ENCODE measurements at places on chromosomes 12 and 14. TPM values are rescaled to one million over a fixed set of nuclear protein-coding genes. Genes with fewer than 3 reads are reported as not detected.

Gene KLRC1
- 1.0 TPM for total RNA-seq

Gene KRT6C
- not detected for total RNA-seq

Gene STON2
- 30.8 TPM for total RNA-seq

Gene RAN
- total RNA-seq: 227 TPM

Gene UTP20
- 16.2 TPM for total RNA-seq

Gene HCAR1
- total RNA-seq: 0.52 TPM

Gene LRRK2
- total RNA-seq: 11.0 TPM

Gene OTOGL
- 0.52 TPM for total RNA-seq

Gene CLEC4C
- total RNA-seq: not detected

Gene CCT2
- 158 TPM for total RNA-seq

Gene IFNG
- total RNA-seq: not detected

Gene FZD10
- 5.7 TPM for total RNA-seq

Gene WNT1
- not detected for total RNA-seq

Gene MIS18BP1
- total RNA-seq: 14.6 TPM
